OCI-LY7 (cell line): ENCODE measurements at places on chromosomes 6 and 20.

DNA sequence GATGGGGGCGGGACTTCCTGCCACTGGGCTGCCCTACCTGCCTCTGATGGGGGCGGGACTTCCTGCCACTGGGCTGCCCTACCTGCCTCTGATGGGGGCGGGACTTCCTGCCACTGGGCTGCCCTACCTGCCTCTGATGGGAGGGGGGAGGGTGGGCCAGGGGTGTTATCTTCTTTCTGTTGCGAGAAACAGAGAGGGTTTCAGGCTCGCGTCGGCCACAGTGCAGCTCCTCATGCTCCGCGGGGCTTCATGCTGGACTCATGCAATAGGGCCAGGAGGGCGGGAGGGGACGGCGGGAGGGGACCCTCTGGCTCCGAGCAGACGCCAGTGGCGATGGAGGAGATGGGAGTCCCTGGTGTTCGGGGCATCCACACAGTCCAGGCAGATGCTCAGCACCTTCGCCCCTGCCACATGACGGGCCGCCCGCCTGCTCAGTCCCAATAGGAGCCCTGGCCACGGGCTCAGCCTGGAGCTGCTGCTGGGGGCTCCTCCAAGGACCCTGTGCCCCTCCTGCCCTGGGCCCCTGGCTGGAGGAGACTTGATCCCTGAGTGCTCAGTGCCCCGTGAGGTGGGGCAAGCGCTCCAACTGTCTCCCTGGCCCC is 48.8 kb upstream of the CHRNA4 start:
- DNase-seq = no peak

DNA sequence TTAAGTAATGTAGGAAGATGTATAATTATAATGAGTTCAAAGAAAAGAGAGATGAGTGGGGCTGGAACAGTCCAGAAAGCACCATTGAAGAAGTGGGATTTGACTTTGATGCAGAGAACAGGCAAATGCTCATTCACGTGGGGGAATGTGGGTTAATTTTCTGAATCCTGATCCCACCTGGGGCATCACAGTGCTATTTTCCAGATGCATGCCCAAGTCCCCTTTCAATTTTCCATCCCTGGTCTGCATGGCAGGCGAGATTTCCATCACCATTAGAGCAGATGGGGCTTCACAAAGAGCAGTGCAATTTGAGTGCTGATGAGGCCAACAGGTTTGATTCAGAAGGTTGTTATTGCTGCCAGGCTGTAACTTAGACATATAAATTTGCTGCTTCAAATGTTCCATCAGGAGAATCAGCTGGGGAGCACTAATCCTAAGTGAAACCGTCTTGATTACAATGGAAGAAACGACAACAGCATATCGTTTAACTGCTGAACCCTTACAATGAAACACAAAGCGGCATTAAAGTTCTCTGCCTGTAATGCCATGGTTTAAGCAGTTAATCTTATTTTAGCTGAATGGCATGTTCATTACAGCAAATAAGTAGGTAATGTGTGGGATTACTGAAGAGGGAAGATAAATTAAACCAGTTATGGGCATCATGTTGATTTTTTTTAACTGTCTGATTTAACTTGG is 45.2 kb downstream of the OSTM1 start:
- DNase-seq = no peak

GRCh38 chr6:154157082-154157481 is 118.0 kb downstream of the OPRM1 start:
- no peak for DNase-seq

DNA sequence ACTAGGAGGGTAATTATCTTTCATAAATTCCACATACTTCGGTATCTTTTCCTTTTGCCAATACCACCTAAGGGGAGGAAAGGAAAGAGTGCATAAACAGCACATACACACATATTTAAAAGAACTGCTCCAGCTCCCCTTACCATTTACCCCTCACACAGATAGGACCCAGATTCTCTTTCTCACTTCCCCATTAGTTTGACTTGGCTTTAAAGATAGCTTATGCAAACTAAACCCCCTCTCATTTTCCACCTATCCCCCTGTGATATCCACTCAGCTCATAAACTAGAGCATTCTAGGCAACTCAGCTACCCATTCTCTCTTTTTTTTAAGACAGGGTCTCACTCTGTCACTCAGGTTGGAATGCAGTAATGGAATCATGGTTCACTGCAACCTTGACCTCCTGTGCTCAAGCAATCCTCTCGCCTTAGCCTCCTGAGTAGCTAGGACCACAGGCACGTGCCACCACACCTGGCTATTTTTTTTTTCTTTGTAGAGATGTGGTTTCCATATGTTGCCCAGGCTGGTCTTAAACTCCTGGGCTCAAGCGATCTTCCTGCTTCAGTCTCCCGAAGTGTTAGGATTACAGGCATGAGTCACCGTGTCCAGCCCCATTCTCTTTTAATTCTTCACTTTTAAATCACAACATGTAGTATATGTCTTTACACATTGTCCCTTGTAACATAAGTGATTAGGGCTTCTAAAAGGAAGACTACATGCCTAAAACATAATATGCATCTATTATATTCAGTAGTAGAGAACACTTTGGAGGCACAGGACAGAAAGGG is 4.0 kb downstream of the FUCA2 start:
- DNase-seq = peak; percentile 32

- DNase-seq = no peak
Measured at GRCh38 chr6:19866985-19867627, 29.9 kb downstream of the ID4 start.

GRCh38 chr6:20724443-20725190 is 190.4 kb downstream of the CDKAL1 start:
- no peak for DNase-seq

DNA sequence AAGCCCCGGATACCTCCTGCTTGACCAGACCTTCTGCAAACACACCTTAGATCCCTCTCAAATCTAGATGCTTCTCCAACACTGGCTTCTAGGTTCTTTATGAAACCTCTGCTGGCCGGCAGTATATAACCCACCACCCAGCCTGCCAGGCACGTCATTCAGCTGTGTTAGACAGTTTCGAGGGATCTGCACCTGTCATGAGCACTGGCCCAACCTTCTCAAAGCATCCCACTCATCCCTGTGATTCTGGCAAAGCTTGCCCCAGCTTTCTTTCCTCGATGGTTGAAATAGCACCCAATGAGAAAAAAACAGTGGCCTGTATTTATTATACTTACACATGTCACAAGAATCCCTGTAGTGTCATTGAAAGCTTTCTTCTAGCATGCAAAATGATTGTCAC is 157.8 kb downstream of the MTHFD1L start:
- no peak for DNase-seq

GRCh38 chr6:55964136-55964535 is 88.7 kb upstream of the BMP5 start:
- no peak for DNase-seq

DNA sequence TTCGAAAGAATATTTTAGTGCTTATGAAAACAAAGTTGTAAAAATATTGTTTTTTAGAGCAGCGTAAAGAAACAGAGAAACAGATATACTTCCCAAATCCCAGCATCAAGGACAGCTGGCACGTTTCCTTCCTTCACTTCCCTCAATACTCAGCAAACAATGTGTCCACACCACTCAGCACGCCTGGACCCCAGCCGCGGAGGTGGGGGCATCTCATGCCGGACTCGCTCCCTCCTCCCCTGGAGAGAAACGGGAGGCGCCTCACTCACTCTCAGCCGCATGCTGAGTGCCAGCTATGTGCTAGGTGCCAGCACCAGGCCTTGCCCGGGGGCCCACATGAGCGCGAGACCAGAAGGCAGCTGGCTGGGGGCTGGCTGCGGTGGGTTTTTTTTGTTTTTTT is 34.7 kb downstream of the SLC2A4RG start:
- no peak for DNase-seq

GRCh38 chr6:79861023-79861422 is 86.3 kb downstream of the ELOVL4 start:
- DNase-seq = no peak

GRCh38 chr6:151374036-151374683 is 17.2 kb downstream of the ZBTB2 start:
- DNase-seq = no peak

DNA sequence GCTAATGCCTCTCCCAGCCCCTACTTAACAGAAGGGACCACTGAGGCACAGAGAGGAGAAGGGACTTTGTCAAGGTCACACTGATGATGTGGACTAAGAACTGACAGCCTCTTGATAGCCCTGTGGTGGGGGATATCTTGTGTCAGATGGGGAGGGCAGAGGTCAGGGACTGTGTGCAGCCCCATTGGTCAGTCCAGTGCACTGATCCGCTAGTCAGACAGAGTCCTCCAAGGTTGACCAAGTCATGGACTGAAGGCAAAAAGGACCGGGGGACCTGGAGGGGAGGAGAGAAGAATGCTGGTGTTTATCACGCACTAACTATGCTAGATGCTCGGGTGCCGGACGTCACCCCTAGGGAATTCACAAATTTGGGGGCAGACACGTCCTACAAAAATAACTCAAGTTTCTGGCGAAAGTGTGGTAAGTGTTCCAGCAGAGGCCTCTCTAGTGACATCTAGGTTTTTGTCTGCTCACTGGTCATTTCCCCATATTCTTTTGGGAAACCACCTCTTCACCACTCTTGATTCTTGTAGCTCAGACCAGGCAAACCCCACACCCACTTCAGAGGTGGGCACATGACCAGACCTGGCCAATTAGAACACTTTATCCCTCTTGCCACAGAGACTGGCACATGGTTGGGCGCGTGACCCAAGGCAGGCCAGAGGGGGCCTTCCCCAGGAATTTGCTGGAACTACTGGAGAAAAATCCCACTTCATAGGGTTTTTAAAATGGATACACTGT is 21.0 kb downstream of the TCF15 start:
- DNase-seq = no peak

- DNase-seq = no peak
Measured at GRCh38 chr6:133886104-133886775, 2.7 kb upstream of the TCF21 start.

DNA sequence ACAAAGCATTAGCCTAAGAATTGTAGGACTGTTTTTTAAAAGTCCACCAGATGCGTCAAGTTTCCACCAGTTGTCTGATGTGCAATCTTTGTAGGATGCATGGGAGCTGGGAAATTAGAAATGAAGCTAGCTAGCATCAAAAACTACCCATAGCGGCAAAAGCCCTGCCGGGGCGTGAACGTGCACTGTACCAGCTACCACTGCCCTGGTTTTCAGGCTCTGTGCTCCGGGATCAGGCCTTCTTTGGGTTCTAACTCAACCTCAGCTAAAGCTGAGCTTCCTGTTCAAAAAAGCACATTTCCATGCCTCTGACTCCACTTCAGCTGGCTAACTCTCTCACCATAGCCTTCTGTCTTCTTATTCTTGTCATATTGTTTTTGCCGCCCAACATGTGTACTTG is 26.9 kb upstream of the FUCA2 start:
- DNase-seq = no peak

GRCh38 chr6:35341557-35341956 is 801 bp upstream of the PPARD start:
- DNase-seq = no peak

DNA sequence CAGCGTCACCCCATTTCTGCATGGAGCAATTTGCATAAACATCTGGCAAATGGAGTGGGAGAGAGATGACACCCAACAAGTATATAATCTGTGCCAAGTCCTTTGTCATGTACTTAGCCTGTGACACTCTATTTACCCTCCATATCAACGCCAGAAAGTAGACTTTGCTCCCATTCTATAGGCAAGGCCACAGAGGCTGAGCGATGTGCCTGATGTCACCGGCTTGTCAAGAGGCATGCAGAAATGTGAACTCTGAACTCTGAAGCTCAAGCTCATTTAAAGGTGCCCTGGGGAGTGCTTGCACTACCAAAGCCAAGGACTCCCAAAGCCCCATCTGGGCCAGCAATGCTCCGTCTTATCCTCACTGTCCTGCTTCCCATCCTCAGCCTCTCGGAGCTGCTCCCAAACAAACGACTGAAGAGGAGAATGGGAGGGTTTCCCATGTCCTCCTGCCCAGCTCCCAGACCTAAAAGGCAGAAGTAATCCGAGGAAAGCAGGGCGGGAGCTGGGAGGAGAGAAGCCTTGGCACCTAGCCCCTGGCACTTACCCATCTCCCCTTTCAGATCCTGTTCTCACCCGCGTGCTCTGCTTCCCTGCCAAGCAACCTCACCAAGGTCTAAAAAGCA is 9.2 kb downstream of the CPNE5 start:
- DNase-seq = no peak

- no peak for DNase-seq
Measured at GRCh38 chr6:162962093-162962492, 234.3 kb downstream of the PACRG start.

DNA sequence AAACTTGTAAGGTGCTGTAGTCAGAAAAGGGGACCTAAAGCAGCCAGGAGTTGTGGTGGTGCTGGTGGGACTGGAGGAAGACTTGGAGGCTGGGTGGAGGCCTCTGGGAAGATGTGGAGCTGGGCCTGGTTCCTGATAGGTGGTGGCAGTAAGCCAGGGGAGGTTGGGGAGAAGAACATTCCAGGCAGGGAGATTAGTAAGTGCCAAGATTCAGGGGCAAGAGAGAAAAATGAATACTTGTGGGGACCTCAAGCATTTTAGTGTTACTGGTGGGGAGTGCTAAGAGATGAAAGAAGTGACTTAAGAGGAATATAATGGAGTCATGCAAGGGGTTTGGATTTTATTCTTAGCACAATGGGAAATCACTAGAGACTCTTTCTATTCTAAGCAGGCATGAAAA is 79.0 kb upstream of the B3GAT2 start:
- DNase-seq = no peak
